ENCODE measurements at places on chromosomes 2 and 18. TPM values are rescaled to one million over a fixed set of nuclear protein-coding genes. Genes with fewer than 3 reads are reported as not detected.

GRCh38 chr2:239157771-239158170 lies 243.0 kb downstream of the HDAC4 start:
- peak; percentile 73 for DNase-seq

The IKZF2 gene
- 3.1 TPM for total RNA-seq

DNA sequence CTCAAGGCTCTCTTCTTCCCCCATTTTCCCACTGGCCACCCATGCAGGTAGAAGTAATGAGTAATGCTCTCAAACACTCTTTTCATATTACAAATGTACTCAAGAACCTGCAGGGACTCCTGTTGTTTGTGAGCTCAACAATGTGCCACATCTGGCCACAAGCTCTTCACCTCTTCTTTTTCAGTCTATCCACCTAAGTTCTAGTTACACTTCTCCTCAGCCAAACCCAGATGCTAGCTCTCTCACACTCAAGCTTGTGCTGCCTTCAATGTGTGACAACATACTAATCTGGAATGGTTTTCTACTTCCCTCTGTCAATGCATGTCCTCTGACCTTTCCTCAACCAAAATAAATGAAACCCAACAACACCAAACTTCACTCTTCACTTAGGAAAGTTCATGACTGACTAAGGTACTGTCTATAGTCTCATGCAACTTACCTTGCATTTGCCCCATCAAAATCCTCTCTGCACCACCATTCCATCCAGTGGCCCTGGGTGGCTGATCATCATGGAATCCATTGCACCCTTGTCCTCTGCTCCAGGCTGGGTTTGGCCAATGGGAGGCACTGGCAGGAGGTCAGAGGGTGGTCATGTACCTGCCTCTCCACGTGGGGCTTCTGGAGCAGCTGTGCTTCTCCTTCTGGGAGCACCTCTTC lies 5.3 kb upstream of the IL18R1 start:
- no peak for DNase-seq

DNA sequence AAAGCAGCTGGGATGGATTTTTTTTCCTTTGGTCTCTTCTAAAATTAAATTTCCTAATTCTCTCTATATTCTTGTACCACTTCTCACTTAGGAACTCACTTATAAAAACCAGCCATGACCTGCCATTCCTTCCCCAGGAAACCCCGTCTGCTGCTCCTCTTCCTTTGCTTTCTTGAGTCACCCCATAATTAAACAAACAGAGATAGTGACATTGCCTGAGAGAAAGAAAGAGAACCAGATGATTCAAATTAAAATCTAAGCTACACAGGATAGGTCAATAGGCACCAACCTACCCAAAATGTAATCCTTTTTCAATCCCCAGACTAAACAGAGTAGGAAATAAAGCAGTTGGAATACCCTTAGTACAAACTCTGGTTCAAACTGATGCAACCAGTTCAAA lies 9.7 kb downstream of the STK39 start:
- DNase-seq, result no peak

DNA sequence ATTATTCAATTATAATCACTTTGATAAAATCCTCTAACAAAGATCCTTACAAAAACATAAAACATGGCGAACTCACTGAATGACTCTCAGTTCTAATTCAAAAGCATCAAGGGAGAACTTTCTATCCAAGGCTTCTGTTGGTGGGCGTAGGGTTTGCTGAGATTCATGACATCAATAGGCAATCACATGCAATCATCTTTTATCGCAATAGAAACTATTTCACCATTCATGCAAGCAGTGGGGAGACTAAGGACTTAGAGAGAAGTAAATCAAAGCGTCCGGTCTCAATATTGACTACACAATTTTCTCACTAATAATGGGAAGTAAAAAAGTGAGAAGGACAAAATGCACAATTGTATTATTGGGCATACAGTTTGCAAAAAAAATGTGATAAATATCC lies 168.7 kb downstream of the SCG2 start:
- DNase-seq, result no peak

The EMX1 gene
- 7.9 TPM for total RNA-seq

GRCh38 chr2:162974771-162975170 lies 136.2 kb upstream of the KCNH7 start:
- no peak for DNase-seq

GRCh38 chr18:79518028-79518682 lies 122.4 kb downstream of the NFATC1 start:
- DNase-seq, result no peak

The TBR1 gene
- total RNA-seq, result not detected

- DNase-seq, result peak; percentile 85
Observed at GRCh38 chr2:35428548-35428947, 927.0 kb upstream of the CRIM1 start.

DNA sequence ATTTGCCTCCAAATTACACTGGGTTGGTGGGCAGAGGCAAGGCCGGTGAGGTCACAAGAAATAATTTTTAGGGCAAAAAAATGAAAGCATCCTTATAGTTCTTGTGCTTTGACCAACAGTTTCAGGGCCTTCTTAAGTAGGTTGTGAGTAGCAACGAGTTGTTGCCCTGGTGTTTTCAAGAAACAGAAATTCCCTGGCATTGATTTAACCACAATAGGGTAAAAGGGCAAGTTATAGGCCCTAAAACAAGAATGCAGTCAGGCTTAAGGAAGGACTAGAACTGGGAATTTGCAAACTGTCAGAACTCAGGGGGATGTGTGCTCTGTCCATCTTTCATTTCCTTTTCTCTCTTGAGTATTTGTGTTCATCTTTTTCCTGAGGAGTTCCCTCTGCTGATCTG lies 46.1 kb upstream of the STPG4 start:
- no peak for DNase-seq

- peak; percentile 67 for DNase-seq
Observed at GRCh38 chr2:168456521-168457189, 583 bp downstream of the CERS6 start.

The SPC25 gene
- total RNA-seq, result 23.4 TPM

- DNase-seq, result peak; percentile 64
Observed at GRCh38 chr2:163610817-163611556, 124.8 kb downstream of the FIGN start.

The SOWAHC gene
- total RNA-seq, result 26.3 TPM

- peak; percentile 91 for DNase-seq
Observed at GRCh38 chr2:127024769-127025358, 82.1 kb downstream of the BIN1 start.

- no peak for DNase-seq
Observed at GRCh38 chr2:210387074-210387473, 72.1 kb upstream of the MYL1 start.

DNA sequence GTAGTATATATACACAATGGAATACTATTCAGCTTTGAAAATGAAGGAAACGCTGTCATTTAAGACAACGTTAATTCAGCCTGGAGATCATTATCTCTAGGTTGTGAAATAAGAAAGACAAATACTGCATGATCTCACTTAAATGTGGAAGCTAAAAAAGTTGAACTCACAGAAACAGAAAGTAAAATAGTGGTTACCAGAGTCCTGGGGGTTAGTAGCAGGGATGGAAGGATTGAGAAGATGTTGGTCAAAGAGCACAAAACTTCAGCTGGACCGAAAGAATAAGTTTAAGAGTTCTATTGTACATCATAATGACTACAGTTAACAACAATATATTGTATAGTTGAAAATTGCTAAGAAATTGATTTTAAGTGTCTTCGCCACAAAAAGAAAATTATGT lies 670.3 kb downstream of the NR4A2 start:
- DNase-seq, result no peak

DNA sequence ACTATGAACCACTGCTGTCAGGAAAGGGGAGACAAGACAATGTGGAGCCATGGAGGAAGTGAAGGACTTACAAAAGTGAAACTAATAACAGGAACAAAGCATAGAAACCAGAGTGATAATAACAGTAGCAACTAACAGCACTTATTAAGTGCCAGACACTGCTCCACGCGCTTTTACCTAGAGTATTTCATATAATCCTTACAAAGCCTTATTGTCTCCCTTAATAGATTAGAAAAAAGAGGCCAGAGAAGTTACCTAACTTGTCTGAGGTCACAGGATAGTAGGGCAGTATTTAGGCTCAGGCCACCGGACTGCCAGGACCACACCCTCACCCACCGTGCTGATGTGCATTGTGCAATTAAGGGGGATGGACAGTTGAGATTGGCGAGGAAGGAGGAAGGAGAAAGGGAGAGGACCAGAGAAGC lies 98.6 kb upstream of the NFU1 start:
- no peak for DNase-seq

The PLEKHA3 gene
- 10.6 TPM for total RNA-seq

GRCh38 chr2:82027921-82028615 lies 1723.5 kb upstream of the LRRTM1 start:
- DNase-seq, result no peak

GRCh38 chr2:10089565-10090190 lies 9.5 kb upstream of the CYS1 start:
- DNase-seq, result no peak

- no peak for DNase-seq
Observed at GRCh38 chr2:47023332-47023731, 107.7 kb upstream of the MCFD2 start.

The SOX11 gene
- total RNA-seq, result 26.5 TPM

DNA sequence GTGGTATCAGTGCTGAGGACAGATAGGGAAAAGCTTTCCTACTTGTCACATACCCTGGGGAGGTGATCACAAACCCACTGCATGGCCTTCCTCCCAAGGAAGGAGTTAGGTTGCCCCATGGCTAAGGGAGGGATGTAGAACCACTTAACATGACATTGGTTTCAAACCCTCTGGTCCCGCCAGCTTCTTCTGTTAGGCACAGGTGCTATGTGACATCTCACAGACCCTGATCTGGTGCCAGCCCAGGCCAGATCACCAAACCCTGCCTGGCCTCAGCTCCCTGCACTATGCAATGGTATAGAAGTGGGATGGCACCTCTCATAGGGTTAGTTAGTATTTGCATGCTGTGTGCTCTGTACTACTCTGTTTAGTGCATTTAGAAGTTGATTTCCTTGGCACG lies 58.0 kb downstream of the TCF7L1 start:
- DNase-seq, result no peak

- no peak for DNase-seq
Observed at GRCh38 chr2:141522048-141522447, 608.8 kb downstream of the LRP1B start.

DNA sequence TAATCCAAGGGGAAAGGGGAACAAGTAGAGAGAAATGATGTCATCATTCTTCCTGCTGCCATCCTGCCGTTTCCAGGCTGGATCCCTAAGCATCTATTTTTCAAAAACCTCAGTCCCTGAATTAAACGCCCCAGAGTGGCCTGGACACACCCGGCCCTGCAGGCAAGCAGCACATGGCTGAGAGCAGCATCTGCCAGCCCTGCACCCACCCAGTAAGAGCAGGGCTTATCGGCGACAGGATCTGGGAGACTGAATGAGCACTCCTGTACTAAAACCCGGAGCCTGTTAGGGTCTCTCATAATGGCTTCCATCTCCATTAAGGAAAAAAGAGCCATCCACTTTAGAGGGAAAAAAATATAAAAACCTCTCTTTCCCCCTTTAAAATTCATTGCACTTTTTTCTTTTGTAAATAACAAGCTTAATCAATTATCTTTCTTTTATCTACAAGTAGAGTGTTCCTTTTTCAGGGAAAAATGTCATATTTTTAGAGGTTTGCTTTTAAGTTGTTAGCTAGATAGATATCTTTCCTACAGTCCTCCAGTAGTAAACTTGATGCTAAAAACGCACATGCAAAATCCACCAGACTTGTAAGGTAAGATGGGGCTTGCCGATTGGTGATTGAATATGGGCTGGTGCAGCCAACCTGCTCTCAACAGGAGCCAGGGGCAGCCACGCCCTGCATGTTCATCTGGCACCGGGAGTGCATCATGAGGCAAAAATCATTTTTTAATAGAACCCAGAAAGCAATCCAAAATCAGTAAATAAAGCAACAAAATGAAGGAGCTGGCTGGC lies 457.8 kb downstream of the EIPR1 start:
- DNase-seq, result no peak

- DNase-seq, result no peak
Observed at GRCh38 chr2:99777656-99778290, 288.0 kb upstream of the REV1 start.

DNA sequence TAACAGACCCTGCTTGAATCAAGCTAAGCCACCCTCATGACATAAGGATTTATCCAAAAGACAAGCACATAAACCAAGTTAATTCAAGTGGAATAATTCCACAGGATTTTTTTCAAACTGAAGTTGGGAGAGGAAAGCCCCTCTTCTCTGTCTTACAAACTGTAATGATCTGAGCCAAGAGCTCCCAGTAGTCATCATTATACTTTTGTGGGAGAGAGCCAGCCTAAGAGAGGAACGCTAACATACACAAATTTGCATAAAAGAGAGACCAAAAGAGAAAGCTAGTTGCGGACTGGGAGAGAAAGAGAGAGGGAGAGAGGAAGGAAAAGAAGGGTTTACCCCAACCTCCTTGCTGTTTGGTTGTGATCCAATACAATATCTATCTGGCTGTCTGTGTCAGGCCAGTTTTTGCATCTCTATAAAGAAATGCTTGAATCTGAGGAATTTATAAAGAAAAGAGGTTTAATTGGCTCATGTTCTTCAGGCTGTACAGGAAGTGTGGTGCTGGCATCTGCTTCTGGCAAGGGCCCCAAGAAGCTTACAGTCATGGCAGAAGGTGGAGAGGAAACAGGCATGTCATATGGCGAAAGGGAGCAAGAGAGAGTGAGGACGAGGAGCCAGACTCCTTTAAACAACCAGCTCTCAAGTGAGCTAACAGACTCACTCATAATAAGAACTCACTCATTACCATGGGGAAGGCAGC lies 20.8 kb upstream of the PUM2 start:
- no peak for DNase-seq

DNA sequence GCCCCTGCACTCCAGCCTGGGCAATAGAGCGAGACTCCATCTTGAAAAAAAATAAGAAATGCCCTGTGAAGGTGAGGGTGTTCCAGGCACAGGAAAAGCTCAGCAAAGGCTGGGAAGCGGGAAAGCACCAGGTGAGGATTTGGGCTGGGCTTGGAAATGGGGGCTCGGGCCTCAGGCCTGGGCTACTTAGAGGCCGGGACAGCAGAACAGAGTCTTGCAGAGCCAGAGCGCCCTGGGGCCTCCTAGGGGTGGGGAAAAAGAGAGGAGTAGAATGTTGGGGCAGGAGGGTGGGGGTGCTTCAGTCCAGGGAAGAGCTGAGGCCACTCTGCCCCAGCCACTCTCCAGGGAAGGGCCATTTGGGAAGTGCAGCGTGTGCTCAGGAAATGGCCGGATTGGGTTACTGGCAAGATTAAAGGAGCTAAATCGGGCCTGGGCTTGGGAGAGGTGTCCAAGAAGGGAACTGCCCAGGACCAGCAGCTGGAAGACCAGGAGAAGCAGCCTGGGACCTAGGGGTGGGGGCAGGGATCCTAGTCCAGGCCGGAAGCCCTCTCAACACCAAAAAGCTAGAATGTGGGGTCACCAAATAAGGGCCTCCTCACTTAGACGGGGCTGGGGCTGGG lies 13.8 kb upstream of the DES start:
- DNase-seq, result peak; percentile 45

- no peak for DNase-seq
Observed at GRCh38 chr2:223078482-223078881, 26.5 kb downstream of the KCNE4 start.

DNA sequence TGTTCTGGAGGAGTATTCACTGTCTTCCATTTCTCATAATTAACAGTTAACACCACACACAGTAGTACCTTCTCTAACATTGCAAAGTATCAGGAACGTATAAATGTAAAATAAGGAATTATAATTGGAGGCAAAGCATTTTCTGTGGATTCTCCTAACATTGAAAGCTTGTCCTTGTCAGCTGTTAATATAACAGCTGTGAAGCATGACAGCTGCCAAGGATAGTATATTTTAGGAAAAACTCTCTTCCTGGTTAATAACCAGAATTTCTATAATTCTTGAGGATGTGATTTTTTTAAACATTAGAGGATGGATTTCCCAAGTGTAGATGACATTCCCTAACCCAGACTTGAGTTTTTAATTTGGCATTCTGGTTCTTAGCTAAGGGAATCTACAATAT lies 110.3 kb downstream of the EPC2 start:
- no peak for DNase-seq

GRCh38 chr2:122083256-122084048 lies 328.0 kb downstream of the TSN start:
- DNase-seq, result no peak

Data from GM23338 (cell line).